Left ventricle myocardium superior (tissue), 1 donor: ENCODE measurements at places on chromosomes 5 and 9. TPM values are rescaled to one million over a fixed set of nuclear protein-coding genes. Genes with fewer than 3 reads are reported as not detected.
A peak's percentile ranks its signal among the peaks of the same experiment; 100 is the strongest.

- no peak for DNase-seq
Measured at GRCh38 chr9:8718121-8718725, 918.6 kb upstream of the DMAC1 start.

DNA sequence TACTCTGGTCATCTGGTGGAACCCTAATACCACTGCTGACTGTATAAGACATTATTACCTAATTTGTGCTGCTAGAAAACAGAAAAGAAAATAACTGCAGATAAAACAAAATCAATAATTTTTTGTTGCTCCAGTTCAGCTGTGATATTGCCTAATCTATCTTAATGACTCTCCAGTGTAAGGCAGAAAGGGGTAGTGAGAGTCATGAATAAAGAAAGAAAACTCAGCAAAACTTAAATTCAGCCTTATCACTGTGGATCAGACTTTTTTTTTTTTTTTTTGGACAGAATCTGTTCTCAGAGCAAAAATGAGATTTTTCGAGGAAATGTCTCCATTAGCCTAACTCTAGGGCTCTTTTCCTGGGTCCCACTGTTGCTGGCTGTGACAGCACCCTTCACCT, 1.1 kb upstream of the DOCK2 start:
- DNase-seq: no peak

DNA sequence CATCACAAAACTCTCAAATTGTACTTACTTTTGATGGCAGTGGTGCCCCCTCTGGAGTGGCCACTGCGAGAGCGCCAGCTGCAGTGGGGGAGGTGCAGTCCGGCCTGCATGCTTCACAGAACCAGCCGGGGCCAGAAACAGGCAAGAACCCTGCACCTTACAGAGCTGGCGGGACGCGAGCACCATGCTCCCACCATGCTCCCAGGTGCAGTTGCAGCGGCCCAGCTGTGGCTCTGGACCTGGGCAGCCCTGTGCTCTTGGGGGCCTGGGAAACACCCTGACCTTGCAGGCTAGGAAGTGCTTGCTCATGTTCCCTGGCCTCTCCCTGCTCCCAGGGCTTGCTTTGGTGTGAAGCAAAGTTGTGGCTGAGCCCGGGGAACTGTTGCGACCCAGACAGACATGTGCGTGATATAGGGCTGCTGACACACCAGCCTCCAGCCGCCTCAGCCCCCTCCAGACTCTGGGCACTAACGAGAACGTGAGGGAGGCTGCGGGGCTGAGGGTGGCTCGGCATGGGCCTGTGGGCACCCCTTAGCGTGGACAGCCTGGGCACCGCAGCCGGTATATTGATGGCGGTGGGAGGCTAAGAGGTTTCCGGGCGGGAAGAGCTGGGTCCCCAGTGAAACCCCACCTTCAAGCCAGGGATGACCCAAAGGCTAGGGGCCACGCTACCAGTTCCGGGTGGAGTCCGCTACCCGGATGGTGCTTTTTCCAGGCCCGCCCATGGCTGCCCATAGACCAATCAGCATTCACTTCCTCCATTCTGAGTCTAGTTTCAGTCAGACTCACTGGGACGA, 1809.9 kb upstream of the ACO1 start:
- peak; percentile 29 for DNase-seq

- peak; percentile 40 for DNase-seq
Measured at GRCh38 chr5:17105744-17106418, 111.5 kb upstream of the BASP1 start.

Gene SUSD1
- total RNA-seq: 6.8 TPM

Gene PPP3R2
- not detected for total RNA-seq

Gene FYB1
- 5.8 TPM for total RNA-seq

Gene TCERG1
- 15.5 TPM for total RNA-seq
